ENCODE measurements at places on chromosomes 3 and 15.
A peak's percentile ranks its signal among the peaks of the same experiment; 100 is the strongest.

GRCh38 chr15:60442031-60442650 lies 36.8 kb downstream of the ICE2 start:
- DNase-seq: no peak

- DNase-seq: no peak
These were observed 22.0 kb upstream of the CHCHD6 start for GRCh38 chr3:126682009-126682408.

- DNase-seq: no peak
These were observed 188.7 kb upstream of the EIF1B start for GRCh38 chr3:40120806-40121205.

DNA sequence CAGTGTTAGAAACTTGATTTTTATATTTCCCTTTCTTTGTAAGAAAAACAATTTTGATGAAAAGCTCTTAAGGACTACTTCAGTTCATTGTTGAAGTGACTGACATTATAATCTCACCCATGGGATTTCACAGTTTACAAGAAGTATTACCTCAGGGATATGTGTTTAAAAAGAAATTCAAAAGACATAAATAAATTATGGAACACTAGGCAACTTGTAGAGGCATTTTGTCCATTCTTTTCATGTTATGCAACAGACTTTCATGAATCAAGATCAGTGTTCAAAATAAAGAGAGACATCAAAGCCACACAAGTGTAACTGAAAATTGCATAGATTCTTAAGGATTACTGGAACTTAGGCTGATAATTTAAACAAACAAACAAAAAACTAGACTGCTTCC lies 196.8 kb upstream of the AGTR1 start:
- DNase-seq: no peak

DNA sequence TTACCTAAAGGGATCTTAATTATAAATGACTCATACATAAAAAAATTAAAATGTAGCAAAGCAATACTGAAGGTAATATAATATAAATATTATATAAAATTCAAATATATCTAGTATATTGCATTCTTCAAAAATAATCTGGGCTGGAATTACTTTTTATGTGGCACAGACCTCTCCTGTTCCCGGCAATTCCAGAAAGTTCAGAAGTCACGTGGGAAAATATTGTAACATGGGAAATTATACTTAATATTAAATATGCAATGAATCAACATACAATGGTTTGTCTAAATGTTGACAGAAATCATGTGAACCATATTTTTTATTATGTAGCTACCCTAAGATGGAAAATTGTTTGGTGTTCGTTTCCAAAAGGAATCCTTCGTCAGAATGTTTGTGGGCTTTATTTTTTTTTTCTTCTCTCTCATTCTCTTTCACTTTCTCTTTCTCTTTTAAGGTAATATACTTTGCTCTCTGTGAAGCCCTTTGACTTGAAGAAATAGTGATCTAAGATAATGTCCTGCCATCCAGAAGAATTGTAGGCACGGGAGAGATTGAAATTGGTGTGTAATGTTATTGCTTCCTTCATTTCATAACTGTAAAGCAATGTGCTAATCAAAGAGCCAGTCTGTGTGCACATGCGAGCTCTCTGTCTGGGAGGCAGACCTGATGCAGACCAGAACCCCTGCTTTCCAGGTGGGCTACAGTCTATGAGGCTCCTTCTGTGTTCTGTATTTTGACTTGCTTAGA lies 559.4 kb downstream of the NR2F2 start:
- no peak for DNase-seq

- no peak for DNase-seq
These were observed 138.9 kb downstream of the CACNA1D start for GRCh38 chr3:53633197-53633787.

- DNase-seq: no peak
These were observed 39.9 kb upstream of the C3orf49 start for GRCh38 chr3:63779227-63779626.

DNA sequence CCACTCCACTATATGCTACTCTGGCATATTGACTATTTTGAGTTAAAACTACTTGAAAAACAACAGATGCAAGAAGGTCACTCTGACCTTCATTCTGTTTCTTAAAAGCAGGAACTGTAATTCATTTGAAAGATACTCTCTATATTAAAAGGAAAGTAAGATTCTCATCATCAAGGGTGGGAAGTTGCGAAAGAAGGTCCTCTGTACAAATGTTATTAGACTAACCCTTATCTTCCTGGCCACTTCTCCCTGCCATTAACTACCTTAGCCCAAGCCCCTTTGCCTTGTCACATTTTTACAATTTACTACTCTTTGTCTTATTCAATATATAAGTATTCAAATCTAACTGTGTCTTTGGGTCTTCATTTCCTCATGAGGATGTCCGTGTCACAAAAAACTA lies 16.1 kb downstream of the SIDT1 start:
- no peak for DNase-seq

DNA sequence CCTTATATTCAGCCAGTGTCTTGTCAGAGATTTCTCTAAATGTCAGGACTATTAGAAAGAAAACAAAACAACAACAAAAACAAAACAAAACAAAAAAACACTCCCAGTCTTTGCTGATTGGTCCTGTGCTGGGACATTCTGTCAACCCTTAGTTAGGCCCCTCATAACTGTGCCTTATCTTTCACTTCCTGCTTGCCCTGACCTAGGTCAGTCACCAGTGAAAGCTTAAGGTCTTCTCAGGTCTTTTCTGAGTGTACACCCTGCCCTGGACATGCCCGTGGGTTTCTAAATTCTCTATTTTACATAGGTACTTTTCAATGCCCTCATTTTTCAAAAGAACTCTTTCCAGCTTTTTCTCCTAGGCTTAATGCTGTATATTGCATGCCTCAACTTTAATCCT lies 454.1 kb downstream of the GRM7 start:
- DNase-seq: no peak

- DNase-seq: no peak
These were observed 41.7 kb downstream of the PAQR5 start for GRCh38 chr15:69340243-69340900.

GRCh38 chr15:26201177-26201858 lies 338.2 kb upstream of the ATP10A start:
- no peak for DNase-seq

DNA sequence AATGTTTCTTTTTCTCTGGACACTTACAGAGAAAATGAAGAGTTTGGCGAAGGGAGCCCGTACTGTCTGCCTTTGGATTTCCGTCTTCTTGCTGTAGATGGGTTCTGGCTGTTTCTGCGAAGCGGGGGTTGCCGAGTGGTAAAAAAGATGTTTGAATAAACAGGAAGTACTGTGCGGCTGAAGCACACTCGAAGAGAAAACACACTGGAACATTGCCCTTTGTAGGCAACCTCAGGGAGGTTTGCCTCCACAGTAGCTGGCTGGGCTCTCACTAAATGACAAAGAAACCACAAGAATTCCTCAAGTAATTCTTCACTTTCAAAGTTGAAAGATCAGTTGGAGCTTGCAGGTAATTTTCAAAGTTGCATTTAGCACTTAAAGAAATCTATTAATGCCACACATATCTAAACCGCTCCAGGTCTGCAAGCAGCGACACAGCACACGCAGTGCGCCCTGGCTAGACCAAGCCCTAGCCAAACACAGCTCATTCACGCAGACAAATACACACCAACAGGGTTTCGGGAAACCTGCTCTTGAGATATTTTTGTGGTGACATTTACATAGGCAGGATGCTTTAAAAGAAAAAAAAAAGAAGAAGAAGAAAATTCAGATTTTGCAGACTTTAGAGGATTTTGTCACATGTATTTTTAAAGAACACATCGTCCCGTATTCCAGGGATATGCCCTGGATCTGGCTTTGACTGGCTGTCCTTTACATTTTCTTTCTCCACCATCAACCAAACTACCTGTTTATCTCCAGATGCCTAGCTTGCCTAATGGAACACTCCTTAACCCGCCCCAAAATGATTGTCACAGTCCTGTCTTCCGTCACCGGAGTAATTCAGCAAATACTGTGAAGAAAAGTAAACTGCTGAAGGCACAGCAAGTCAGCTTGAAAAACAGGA lies 452.8 kb downstream of the FOXP1 start:
- peak; percentile 53 for DNase-seq

- DNase-seq: no peak
These were observed 40.2 kb downstream of the TNFAIP8L3 start for GRCh38 chr15:51054535-51054934.

GRCh38 chr3:168088106-168088720 lies 7.5 kb downstream of the GOLIM4 start:
- DNase-seq: no peak

GRCh38 chr15:46956456-46956855 lies 760.8 kb upstream of the SEMA6D start:
- DNase-seq: no peak

DNA sequence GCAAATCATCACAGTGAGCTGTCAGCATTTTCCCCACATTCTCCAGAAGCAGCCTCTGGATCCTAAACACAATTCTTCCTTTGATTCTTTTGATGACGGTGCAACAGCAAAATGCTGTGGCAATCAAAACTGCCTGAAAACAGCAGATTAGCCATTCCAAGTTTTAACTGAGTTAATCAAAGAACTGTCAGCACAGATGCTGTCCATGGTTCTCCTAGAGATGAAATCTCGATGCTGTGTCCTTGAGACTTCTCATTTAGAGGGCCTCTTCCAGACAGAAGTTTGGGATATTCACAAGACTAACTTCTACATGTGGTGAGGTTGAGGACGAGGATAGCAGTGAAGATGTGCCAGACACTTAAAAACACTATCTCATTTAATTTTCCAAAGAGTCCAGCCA lies 50.4 kb upstream of the GYG1 start:
- DNase-seq: no peak
